Suppressor macrophage (primary cell): ENCODE measurements at places on chromosomes 11 and 22.
A peak's percentile ranks its signal among the peaks of the same experiment; 100 is the strongest.

GRCh38 chr11:113173126-113173525 is 141.3 kb upstream of the TTC12 start:
- no peak for DNase-seq

DNA sequence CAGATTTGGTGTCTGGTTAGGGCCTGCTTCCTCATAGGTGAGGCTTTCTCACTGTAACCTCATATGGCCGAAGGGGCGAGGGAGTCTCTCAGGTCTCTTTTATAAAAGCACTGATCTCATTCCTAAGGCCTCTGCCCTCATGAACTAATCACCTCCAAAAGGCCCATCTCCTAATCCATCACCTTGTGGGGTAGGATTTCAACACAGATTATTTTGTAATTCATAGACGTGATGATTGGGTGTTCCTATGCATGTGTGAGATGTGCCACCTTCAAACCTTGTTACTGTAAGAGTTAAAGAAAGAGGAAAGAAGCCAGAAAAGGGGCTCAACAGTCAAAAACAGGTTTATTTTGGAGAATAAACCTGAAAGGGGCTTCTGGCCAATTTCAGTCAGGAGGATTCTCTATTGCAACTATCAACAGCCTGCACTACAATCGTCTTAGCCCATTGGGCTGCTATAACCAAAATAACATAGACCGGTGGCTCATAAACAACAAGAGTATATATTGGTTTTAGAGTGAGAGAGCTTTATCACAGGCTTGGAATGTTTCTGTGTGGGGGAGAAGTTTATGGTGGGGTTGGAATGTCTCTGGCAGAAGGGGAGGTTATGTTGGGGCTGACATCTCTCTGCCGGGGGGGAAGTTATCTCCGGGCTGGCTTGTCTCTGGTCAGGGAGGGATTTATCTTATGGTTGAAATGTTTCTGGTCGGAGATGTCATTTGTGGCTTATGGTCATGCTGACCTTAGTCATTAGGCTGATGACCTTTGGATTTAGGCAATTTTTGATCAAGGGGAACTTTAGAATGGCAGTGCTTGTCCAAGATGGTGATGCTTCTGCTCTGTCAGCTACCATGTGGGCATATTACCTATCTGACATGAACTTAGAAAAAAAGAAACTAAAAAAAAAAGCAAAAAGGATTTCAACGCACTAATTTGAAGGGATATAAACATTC is 35.1 kb downstream of the CSF2RB start:
- peak; percentile 15 for DNase-seq

- DNase-seq: no peak
These were observed 19.4 kb downstream of the MUC5AC start for GRCh38 chr11:1177020-1177770.

DNA sequence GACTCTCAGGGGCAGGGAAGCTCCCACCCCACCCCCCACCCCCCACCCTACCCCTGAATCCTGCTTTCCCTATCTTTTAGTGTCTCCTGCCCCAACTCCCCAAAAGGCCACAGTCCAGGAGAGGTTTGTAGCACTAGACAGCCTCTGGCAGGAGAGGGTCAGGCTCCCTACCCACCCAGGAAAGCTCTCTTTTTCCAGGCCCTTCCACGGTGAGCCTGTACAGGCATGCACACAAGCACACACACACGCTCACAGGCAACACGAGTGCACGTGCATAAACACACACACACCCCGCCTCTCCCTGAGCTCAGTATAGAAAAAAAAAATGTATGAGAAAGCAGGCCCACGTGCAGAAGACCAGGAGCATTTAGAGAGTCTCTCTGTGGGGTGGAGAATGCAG is 414.0 kb downstream of the MN1 start:
- no peak for DNase-seq

- DNase-seq: peak; percentile 80
These were observed 18.7 kb upstream of the JHY start for GRCh38 chr11:122863704-122864326.
